ENCODE measurements at places on chromosomes 2 and 18.

GRCh38 chr2:41869542-41870264 lies 178.1 kb upstream of the PKDCC start:
- peak; percentile 84 for DNase-seq

DNA sequence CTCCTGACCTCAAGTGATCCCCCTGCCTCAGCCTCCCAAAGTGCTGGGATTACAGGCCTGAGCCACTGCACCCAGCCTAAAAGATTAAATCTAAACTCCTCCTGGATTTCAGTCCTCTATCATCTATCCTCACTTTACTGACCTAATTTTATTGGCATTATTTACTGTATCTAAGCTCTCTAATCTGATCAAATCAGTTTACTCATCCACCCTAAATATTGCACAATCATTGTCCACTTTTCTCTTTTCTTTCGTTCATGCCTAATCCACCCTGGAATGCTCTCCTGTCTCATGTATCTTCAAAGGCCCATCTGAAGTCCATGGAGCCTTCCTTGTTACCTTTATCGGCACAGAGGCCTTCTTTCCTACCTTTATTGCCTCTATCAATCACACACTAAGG lies 31.6 kb upstream of the GPR155 start:
- no peak for DNase-seq

- DNase-seq = no peak
Observed at GRCh38 chr2:234273887-234274584, 222.8 kb downstream of the ARL4C start.

DNA sequence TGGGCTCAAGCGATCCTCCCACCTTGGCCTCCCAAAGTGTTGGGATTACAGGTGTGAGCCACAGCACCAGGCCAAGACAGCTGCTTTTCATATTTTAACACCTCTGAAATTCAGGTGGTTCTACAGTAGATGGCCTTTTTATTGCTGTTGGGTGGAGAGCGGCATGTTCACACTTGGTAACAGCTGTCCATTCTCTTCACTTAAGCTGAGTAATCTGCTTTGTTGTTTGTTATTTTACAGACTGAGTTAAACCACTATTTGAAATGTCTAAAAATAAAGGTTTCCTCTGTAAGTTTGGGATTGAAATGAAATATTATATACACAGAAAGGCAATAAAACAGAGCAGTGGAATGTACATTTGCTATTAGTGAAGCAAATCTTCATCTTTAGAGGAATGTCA lies 44.9 kb upstream of the TLK1 start:
- DNase-seq = no peak

GRCh38 chr2:1226766-1227165 lies 186.5 kb upstream of the TPO start:
- DNase-seq = no peak

DNA sequence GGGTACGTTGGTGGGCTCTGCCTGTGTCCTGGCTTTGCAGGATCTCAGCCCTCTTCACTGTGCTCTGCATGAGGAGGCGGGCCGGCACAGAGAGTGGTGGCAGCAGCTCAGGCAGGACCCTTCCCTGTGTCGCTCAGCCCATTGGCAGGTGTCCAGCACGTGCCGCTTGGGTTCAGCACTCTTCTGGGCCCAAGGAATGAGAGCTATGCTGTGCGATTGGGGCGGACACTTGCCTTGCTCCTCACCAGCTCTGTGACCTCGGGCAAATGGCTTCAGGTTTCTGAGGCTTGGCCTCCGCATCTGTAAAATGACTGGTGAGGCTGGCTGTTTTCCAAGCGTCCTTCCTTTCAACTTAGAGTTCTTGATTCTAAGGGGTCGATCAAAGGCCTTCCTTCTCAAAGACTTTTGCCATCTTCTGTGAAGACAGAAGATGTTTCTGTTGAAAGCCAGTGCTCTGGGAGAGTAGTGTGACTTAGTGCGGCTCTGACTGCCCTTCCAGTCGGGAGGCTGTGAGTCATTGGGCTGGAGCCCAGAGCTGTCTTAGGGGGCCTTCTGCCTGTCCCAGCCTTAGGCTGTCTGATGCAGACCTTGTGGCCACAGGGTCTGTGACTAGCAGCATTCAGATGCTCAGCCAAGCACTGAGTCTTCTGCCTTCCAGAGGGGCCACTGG lies 35.6 kb downstream of the GLI2 start:
- no peak for DNase-seq

DNA sequence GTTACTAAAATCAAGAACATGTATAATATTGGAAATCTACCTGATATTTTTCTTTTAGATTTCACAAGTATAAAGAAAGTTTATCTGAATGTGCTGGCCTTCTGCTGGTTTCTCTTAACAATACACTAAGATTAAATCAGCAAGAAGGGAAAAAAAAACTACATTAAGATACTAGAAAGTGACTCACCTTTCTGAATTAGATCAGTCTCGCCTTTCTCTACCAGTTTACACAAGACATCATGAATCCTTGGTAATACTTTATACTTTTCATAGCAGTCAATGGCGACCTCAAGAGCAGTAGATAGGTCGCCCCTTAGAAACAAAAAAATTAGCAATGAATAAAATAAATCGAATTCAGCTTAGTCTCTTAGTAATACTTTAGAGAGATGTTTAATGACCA lies 61.2 kb downstream of the LRPPRC start:
- no peak for DNase-seq

DNA sequence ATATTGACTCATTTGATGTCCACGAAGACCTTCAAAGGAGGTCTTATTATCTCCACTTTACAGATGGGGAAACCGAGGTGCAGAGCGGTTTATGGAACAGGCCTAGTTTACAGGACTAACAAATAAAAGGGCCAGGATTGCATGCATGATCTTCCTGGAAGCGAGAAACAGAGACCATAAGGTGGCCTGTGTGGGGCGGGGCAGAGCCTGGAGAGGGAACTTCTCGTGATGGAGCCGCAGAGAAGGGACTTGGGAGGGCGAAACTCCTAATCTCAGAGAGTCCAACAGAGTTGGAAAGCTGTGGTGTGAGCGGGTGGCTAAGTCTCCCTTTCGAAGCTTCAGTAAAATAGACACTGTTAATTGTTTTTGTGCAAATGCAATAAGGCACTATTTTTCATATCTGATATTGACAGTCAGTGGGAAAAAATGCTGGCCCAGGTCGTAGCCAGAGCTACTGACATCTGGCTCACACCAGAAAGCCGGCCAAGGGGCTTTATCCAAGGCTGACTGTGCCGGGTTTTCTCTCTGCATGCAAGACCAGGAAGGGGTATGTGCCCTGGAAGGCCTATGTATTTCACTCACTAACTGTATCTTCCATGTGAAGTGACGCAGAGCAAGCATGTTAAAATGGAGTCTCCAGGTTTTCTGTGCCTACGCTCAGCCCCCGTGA lies 4.5 kb downstream of the INPP5D start:
- no peak for DNase-seq

GRCh38 chr2:85481818-85482777 lies 56.9 kb upstream of the MAT2A start:
- DNase-seq = no peak

DNA sequence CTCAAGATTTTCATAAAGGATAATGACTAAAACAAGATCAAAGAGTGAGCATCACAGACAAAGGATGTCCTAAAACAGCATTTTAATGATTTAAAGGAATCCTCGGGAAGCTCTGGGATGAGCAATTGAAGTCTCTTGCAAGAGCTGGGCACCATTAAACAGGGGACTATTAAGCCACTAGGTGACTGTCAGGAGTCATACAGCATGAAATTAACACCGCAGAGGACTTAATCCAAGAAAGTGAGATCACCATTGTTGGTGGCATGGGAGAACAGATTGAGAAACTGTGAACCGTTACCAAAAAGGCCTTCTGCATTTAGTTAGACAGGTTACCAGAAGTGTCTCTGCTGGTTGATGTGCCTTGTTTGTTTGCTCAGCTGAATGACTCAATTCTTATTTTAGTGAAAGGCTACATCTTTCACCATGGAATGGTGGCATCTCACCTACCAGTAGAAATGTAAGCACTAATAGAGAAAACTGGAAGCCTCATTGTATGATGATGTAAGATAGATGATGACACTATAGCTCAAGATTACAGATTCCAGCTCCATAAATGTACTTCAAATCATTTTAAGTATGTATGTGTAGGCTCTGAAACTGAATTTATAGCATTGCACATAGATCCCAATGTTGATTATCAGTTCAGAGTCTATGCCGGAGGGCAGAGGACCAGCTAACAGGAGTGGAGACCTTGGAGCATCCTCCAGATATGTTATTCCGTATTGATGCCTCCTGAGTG lies 427.6 kb downstream of the SUCLG1 start:
- DNase-seq = no peak

DNA sequence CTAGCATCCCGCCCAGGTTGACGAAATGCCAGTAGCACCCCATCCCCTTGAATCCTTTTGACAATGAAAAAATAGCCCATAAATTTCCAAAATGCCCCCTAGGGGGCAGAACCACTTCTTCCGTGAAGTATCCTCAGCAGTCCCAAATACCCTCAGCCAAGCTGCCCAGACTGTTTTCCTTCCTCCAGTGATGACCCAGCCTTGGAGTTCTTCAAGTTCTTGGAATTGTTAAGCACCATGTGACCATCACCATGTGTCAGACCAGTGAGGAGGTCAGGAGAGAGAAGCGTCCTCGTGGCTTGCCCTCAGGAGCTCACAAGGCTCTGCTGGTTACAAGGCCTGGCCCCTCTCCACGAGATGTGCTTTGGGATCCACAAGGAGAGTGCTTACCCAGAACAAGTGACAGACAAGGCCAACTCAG lies 1.4 kb upstream of the SLC23A3 start:
- peak; percentile 63 for DNase-seq

DNA sequence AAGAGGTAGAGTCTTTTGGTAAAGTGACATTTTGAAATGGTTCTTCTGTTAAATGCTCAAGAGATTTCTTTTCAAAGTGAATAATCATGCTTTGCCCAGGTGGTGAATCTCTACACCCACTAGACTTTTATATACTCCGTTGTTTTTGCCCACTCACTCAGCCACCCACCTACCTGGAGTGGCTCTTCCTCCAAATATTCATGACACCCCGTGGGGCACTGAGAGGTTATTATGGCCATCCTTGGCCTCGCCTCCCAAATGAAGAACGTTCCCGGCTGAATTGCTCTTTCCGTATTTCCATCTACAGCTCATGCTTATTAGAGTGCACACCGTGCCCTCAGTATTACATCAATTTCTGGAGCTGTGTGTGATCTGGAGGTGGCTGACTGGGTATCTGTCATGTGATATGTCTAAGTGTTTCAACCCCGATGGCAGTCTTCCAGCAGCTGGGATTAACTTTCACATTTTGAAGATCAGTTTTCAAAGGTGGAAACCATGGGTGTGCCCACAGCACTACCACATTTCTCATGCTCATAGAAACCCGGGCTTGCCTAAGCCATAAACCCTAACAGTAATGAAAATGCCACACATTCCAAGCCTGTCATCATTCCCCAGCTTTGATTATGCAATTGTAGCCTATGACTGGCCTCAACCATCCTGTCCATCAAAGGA lies 406.6 kb upstream of the MMADHC start:
- no peak for DNase-seq

DNA sequence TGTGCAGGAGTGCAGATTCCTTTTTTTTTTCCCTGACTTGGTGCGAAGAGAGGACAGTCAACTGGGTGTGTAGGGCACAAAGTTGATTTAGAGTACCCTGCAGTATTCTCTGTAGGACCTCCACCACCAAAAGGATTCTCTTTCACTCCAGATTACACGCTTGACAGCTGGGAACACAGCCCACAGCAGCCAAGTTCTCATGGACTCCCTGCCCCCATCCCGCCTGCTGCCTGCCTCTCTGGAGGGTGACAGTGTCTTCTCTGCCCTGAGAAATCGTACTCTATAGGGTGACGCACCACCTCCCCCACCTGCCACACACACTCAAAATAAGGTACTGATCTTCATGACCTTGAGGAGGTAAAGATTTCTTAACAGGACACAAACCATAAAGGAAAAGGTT lies 26.6 kb upstream of the IHH start:
- no peak for DNase-seq
